ENCODE measurements at places on chromosomes 2 and 18.

DNA sequence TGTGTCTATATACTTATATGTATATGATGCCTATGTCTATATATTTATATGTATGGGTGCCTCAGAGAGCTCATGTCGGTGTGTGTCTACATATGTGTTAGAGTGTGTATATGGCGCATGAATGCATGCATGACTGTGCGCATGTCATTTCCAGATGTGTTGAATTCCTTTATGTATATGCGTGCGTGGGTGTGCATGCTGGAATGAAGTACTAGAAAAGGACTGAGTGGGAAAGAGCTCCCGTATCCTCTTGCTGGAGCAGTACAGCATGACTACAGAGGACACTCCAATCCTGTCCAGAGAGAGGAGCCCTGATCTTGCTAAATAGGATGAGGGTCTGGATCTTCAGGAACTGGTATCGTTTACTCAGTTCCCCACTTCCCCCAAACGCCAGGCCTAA lies 56.8 kb upstream of the LRPPRC start:
- no peak for DNase-seq

DNA sequence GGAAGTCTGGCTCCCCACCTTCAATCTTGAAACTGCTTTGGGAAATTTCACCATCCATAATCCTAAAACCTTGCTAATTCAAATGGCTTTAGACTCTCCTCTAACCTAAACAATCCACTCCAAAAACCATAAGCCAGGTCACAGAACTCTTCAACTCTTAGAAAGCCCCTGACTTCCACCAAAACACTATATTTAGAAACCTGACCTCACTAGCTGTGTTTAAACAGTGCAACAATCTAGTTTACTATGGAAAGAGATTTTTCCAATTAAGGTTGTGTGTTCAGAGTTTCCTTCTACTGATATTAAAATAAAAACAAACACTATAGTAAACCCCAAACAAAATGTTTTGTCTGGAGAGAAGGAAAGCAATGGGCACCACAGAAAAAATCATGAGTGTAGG lies 308.1 kb downstream of the OSR1 start:
- DNase-seq = no peak

DNA sequence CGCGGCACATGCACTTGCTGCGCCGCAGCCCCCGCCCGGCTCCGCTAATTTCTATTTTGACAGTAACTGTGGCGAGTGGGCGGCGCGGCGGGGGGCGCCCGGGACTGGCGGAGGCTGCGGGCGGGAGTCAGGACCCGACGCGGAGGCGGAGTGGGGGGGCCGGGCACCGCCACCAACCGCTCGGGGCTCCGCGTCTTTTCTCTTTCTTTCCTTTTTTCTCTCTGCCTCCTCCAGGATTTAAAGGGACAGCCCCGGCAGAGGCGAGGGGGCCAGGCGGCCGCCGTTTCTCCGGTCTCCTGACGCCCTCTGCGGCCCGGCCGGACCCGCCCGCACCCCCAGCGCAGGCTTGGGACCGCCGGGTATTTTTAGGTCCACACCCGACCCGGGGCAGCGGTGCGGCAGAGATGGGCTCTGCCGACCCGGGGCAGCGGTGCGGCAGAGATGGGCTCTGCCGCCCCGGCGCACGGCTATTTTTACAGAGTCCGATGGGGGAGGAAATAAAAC lies 460 bp upstream of the ZBTB7C start:
- no peak for DNase-seq

DNA sequence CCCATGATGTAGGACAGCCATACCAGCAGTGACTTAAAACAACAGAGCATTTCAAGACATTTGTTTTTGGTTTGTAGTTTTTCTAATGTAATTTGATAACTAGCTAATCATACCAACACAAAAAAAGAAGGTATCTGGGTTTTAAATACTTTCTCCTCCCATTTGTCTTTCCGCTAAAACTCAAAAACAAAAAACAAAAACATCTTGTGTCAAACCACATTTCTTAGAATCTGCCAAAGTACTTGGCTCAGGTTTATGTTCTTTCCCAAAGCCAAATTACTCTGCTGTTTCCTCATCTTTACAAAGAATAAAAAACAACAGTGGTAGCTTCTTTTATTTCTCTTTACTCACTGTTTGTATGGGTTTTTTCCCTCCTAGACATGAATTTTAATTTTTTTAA lies 71.5 kb downstream of the GREB1L start:
- DNase-seq = no peak

DNA sequence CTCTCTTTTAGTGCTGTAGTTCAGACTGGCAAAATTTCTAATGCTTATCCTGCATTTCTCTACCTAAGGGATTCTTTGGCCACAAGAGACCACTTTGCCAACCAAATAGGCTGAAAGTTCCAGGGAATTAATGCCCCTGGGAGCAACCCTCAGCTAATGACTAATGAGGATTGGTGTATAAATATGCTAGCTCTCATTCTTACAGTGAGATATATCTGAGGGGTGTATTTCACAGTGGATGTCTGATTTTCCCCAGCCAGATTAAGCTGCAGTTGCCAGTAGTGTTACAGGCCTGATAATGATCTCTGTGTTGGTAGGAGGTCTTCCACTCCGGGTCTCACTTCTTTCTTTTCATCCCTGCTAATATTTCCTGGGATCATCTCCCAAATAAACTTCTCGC lies 90.4 kb downstream of the GULP1 start:
- no peak for DNase-seq

GRCh38 chr2:220509966-220510365 lies 882.5 kb downstream of the SLC4A3 start:
- DNase-seq = no peak

DNA sequence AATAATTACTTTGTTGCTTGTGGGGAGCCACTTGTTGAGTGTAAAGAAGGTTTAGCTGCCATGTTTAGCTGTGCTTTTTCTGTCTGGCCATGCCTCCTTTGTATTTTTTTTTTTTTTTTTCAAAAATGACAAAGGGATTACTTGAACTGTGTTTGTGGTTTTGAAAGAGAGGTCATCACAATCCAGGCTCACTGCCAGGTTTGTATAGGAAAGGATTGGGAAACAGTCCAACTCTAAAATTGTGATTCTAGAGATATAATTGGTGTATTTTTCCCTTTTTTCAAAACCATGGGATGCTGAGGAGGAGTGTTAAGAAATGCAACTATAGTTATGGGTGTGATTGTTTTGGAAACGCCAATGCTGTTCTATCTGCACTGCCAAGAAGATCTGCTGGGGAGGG lies 4.3 kb downstream of the ITPRIPL1 start:
- no peak for DNase-seq

- no peak for DNase-seq
Observed at GRCh38 chr2:7706791-7707190, 789.6 kb downstream of the RNF144A start.

DNA sequence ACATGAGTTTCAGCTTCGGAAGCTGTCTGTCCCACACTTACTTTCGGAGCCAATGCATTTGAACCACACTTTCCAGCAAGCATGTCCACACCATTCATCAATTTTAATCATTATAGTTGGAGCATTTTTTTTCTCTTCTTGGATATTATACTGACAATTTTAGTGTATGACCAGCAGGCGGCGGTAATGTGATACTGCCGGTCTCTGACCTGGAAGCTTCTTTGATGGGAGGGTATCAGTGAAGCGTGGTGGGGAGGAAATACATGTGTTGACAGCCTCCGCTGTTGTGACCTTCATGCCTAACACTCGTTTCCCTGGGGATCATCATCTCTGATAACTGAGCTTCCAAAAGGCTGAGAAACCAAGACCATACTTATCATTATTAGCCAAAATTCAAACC lies 231.7 kb downstream of the GBX2 start:
- DNase-seq = no peak

- DNase-seq = no peak
Observed at GRCh38 chr18:23067236-23067635, 68.0 kb upstream of the CABLES1 start.

GRCh38 chr2:161842736-161843433 lies 218.7 kb downstream of the SLC4A10 start:
- no peak for DNase-seq

GRCh38 chr2:220775856-220776488 lies 796.1 kb downstream of the EPHA4 start:
- DNase-seq = no peak

DNA sequence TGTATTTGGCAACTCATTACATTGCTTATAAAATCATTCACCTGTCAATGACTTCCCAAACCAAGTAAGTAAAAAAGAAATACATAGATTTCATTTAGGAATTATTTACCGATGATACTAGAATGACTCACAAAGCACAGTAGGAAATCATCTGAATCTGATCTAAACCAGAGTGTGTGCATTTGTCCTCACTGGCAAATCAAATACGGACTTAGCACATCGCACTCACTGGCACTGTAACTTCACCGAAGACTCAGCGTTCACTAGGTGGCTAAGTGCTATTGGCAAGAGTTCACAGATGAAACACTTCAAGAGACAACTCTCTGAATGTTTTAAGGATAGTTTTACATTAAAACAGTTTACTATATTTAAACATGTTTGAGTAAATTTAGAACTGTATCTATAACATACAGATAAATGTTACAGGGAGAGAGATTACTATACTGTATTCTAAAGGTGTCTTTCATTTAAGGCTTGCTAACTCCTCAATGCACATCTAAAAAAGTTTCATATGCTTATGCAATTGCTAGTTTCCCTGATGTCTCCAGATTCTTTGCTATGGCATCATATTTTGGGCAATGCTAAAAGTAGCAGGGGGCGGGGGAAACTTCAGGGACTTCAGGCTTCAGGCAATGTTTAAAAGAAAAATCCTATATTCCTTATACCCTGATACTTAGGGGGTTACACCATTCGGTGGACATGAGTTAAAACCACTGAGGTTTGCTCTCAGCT lies 48.8 kb downstream of the STK39 start:
- no peak for DNase-seq

- DNase-seq = no peak
Observed at GRCh38 chr2:31196622-31197021, 20.7 kb downstream of the CAPN14 start.

- no peak for DNase-seq
Observed at GRCh38 chr2:129205766-129206165, 773.7 kb upstream of the RAB6C start.

- DNase-seq = no peak
Observed at GRCh38 chr2:167191588-167191987, 303.3 kb downstream of the XIRP2 start.

GRCh38 chr2:22276696-22277095 lies 1108.3 kb upstream of the KLHL29 start:
- no peak for DNase-seq

- DNase-seq = no peak
Observed at GRCh38 chr2:159090514-159091201, 122.2 kb downstream of the TANC1 start.

DNA sequence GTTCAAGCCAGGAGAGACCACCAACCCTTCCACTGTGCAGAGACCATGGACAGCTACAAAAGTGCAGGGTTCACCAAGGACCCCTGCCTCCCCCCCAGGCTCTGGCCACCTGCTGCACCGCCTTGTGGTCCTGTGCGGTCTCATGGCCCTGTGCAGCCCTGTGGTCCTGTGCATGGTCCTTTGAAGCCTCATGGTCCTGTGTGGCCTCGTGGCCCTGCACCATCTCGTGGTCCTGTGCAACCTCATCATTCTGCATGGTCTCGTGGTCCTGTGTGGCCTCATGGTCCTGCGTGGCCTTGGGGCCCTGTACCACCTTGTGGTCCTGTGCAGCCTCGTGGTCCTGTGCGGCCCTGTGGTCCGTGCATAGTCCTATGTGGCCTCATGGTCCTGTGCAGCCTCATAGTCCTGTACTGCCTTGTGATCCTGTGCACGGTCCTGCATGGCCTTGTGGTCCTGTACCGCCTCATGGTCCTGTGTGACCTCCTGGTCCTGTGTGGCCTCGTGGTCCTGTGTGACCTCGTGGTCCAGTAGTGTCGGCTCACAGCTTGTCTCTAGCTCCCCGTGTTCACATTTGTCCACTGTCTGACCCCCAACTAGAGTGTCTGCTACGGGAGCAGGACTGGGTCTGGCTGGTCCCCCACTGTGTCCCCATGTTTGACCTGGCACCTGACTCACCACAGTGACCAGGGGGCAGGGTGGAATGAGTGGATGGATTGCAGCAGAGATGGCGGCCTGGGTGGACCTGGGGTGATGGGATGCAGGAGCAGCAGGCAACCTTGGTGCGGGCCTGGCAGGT lies 20.0 kb upstream of the OTOS start:
- no peak for DNase-seq

- no peak for DNase-seq
Observed at GRCh38 chr2:233033672-233034071, 1.2 kb downstream of the NEU2 start.

DNA sequence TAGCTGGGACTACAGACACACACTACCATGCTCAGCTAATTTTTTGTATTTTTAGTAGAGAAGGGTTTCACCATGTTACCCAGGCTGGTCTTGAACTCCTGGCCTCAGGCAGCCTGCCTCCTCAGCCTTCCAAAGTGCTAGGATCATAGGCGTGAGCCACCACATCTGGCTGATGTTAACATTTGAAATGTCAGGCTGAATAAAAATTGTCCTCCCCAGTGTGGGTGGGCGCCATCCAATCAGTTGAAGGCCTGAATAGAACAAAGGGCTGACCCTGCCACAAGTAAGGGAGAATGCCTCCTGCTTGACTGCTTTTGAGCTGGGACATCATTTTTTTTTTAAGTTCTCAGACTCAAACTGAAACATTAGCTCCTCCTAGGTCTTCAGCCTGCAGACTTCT lies 21.0 kb upstream of the RHOB start:
- no peak for DNase-seq

DNA sequence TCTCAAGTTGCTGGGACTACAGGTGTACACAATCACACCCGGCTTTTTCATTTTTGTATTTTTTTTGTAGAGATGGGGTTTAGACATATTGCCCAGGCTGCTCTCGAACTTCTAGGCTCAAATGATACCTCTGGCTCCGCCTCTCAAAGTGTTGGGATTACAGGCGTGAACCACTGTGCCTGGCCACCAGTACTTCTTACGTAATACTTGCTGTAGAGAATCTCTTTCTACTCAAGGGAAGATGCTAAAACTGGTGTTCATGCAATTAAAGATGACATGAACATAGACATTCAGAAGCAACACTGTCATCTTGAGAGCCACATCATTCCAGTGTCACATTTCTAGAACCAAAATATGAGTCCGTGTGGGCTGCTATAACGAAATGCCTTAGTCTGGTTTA lies 53.7 kb upstream of the FRZB start:
- DNase-seq = no peak

DNA sequence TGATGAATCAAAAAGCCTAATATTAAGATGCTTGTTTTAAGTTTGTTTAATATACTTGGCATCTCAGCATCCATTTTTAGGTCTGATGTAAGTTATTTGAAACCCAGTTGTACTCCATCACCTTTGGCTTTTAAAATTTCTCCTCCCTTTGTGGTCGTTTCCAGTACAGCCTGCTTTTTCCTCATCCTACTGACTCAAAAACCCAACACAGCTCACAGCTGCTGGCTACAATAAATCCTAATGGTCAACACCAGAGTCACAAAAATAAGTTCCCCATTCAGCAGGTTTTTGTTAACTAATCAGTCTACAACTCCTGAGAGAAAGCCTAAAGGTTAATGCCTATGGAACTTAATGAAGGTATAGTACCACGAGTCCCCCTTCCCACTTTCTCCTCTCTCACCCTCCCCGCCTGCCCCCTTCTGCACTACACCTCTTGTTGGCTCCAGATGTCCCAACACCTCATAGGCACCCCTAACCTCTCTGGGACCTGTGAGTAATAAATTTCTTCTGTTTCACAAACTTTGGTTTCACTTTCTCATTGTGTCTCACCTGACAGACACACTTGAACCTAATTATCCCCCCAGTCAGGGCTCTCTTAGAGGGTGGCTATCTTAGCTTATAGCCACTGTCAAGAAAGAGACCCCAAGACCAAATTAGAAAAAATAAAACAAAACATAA lies 148.6 kb downstream of the GALNT1 start:
- DNase-seq = no peak

All from amniotic stem cell (primary cell).